Type B pancreatic cell (in vitro differentiated cells): ENCODE measurements at places on chromosomes 5 and 9. TPM values are rescaled to one million over a fixed set of nuclear protein-coding genes. Genes with fewer than 3 reads are reported as not detected.

TSLP gene
- total RNA-seq: not detected in 2 replicates

SVEP1 gene
- total RNA-seq: 5.4 and 7.9 TPM in 2 replicates

VCAN gene
- total RNA-seq: 106 and 341 TPM in 2 replicates

MARCOL gene
- total RNA-seq: not detected in 2 replicates

PHF24 gene
- 0.19 and 0.88 TPM in 2 replicates for total RNA-seq

DNA sequence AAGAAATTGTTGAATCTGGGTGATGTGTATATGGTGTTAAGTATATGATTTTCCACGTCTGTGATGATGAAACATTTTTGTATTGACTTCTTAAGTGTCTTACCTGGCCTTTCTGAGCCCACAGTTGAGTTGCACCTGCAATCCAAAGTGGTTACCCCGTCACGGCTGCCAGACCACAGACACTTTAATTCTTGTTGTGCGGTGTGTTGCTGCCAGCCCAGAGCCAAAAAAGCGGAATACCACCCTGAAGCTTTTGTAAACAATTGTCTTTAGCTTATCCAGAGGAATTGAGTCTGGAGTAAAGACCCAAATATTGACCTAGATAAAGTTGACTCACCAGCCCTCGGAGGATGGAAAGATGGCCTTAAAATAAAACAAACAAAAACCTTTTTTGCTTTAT lies 35.1 kb downstream of the MTAP start:
- DNase-seq: no peak

DNA sequence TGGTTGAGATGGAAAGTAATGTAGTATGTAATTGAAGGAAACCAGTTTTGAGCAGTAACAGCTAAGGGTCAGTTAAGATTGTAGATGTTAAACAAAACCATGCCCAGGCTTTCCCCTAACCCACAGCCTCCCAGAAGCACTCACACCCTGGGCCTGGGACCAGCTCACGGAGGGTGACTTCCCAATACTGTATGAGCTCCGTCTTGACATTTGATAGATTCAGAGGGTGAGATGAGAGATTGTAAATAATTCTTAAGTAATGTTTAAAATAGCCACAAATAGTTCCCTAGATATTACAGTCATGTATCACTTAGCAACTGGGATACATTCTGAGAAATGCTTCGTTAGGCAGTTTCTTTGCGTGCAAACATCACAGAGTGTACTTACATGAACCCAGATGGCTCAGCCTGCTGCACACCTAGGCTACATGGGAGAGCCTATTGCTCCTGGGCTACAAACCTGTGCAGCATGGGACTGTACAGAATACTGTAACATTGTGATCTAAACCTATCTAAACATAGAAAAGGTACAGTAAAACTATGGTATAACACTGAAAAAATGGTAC lies 140.7 kb downstream of the FANCC start:
- no peak for DNase-seq

GRCh38 chr9:76810377-76810957 lies 46.2 kb downstream of the PCA3 start:
- DNase-seq: no peak

- no peak for DNase-seq
These were observed 17.8 kb downstream of the CDK7 start for GRCh38 chr5:69252437-69252836.

- no peak for DNase-seq
These were observed 12.5 kb upstream of the PRLR start for GRCh38 chr5:35242702-35243258.

DNA sequence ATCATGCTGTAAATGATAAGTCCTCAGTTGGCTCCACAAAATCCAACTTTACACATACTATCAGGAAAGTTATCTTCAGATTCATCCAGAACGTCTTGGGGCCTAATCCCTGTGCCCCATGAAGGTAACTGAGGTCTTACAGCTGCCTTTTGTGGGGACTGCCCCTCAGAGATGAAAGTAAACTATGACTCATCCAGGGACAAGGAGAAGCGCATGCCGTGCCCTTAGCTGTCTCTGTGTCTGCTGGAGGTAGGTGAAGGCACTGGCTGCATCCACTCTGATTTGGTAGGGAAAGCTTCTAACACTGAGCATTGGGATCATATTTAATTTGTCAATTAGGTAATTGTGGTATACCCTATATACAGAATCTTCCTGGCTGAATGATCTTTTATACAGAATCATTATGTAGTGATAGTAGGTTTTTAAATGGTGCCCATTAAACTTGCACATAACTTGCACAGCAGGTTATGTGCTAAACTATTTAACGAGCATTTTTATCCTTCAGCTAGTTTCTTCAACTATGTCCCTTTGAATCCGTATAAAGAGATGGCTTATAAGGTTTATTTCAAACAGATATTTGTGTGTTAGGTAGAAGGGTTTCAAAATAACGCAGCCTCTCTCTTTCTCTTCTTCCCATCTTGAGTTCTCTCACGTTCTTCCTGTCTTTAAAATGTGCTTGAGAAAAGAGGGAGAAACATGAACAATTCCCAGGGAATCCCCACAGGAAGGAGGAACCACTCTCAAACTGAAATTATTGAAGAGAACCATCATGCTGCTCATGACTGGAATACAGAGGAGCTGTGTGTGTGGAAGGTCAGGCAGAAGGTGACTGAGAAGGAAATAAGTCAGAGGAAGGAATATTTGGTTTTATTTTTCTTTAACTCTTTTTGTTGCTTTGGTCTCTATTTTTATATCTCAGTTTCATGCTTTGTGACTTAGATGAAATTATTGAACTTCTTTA lies 250.9 kb downstream of the CD180 start:
- no peak for DNase-seq

DNA sequence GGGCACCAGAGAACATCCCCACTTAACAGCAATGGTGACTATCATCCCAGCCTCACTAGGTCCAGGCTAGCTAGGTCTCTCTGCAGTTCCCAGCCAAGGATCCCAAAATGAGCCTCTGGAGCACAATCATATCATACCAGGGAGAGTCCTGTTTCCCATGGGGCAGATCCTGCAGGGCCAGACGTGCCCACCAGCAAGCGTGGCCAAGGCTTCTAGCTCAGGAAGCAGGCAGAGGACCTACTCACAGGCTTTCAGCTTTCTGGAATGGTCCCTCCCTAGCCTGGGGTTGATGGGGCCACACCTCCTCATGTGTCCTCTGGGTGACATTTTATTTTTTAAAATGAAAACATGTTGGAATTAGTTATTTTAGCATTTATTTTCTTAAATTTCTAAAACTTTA lies 45.7 kb upstream of the PITX1 start:
- no peak for DNase-seq

- no peak for DNase-seq
These were observed 28.1 kb upstream of the UGCG start for GRCh38 chr9:111868475-111868874.

DNA sequence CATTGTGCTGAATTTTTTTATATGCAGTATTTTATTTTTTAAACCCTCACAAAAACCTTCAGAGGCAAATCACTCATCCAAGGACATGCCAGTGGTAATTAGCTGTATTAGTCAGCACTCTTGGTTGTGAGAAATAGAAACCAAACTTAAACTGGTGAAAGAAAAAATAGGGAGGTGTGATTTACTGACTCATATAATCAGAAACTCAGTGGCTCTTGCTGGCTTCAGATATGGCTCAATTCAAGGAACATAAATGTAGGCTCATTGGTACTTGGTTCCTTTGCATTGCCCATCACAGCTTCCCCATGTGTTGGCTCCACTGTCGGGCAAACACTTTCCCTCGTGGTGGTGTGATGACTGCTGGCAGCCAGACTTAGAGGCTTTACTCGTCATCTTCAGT lies 497.2 kb downstream of the MAT2B start:
- no peak for DNase-seq

DNA sequence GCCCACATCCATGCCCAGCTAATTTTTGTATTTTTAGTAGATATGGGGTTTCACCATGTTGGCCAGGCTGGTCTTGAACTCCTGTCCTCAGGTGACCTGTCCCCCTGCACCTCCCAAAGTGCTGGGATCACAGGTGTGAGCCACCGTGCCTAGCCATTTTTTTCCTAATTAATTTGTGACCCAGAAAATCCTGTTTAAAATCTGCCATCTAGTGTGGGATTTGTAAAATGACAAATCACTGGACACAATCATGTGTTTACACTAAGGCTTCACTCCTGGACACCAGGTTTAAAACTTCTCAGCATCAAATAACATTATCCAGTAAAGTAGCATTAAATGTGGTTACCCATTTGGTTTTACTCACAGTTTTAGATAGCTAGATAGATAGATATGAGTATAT lies 18.6 kb upstream of the KDM4C start:
- DNase-seq: no peak

GRCh38 chr5:74113196-74113540 lies 487.2 kb downstream of the ARHGEF28 start:
- DNase-seq: no peak

DNA sequence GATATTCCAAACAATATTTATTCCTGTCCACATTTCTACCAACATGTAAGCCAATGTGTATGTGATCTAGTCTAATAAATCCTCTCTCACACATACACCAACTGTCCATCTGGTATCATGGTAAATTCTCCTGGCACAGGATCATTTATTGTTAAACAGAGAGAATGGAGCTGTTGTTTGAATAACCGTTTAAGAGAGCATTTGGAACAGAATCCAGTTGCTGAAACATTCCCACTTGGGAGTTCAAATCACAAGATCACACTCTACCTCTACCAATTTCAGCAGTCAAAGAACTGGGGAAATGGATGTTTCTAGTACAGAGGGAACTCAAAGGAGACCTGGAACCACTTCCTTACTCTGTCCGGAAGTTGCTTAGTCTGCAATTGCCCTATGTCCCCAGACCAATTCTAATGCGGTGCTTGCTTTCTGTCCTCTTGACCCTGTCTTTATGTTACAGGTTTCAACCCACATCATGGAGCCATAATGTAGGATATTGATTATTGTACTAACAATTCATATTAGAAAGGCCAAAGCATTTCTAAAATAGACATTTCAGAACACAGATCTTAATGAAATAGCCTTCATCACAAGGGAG lies 488.4 kb downstream of the SEMA5A start:
- DNase-seq: no peak

DNA sequence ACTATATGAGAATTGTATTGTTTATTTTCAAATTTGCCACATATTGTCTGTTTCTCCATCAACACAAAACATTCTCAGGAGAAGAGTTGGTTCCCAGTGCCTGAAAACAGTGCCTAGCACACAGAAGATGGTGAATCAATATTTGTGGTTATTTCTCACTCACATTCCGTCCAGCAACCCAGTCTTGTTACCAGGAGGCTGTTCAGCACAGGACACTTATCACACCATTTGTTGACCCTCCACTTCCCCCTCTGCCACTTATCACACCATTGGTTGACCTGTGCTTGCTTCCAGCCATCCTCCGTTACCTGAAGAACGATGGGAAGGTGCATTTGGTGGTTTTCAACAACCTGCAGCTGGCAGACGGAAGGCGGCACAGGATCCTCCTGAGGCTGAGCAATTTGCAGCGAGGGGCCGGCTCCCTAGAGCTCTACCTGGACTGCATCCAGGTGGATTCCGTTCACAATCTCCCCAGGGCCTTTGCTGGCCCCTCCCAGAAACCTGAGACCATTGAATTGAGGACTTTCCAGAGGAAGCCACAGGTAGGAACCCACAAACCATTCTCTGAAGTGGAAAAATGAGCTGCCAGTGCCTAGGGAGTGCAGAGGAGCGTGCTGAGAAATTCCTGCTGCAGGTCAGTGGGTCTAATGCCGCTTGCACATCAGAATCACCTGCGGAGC lies 20.5 kb downstream of the THBS4 start:
- DNase-seq: no peak
